ENCODE measurements at places on chromosomes 3 and 15. TPM values are rescaled to one million over a fixed set of nuclear protein-coding genes. Genes with fewer than 3 reads are reported as not detected.

Gene TJP1
- 167 TPM for total RNA-seq

DNA sequence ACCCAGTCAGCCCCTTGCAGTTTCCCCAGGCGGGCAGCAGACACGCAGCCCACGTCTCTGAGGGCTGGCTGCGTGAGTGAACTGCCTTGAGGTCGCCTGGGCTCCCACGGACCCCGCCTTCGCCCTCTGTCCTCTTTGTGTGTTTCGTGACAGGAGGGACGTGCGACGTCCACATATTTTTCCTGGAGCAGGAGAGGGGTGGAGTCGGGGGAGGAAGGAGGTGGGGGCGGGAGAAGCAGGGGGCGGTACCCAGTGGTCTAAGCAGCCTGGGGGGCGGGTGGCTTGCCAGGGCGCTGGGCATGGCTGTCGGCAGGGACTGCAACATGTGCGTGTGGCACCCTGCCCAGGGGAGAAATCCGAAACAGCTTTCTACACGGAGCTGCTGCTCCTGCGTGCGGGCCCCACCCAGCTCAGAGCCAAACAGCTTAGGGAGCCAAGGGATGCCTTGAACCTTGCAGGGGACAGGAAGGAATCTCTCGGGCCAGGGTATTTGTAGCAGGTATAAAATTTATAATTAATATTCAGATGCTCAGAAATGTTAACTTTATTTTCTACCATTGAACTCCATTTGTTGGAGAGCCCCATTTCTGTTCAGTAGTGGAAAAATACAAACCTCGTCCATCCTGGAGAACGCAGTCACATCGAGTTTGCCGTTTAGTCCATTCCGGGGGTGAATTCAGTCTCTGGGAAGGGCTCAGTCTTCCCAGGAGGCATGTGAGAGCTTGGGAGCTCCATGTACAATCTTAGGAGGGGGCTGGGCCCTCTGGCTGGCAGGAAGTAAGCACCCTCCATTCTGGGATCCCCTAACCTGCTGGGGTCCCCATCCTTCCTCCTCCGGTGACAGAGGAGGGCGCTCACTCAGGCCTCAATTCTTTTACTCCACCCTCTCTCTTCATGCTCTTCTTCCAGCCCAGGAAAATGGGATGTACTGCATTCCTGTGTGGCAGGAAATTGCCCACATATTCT, 79.1 kb upstream of the MEF2A start:
- peak; percentile 88 for DNase-seq

GRCh38 chr3:45105855-45106671, 40.1 kb downstream of the CDCP1 start:
- DNase-seq, result peak; percentile 47

Gene GOLGA6L10
- total RNA-seq, result 2.2 TPM

- DNase-seq, result no peak
Measured at GRCh38 chr15:82048811-82049210, 3.0 kb upstream of the MEX3B start.

Gene EXOSC7
- total RNA-seq, result 57.4 TPM

- peak; percentile 88 for DNase-seq
Measured at GRCh38 chr15:64894395-64895056, 17.2 kb upstream of the ANKDD1A start.

- DNase-seq, result no peak
Measured at GRCh38 chr3:27669591-27669990, 52.5 kb downstream of the EOMES start.

DNA sequence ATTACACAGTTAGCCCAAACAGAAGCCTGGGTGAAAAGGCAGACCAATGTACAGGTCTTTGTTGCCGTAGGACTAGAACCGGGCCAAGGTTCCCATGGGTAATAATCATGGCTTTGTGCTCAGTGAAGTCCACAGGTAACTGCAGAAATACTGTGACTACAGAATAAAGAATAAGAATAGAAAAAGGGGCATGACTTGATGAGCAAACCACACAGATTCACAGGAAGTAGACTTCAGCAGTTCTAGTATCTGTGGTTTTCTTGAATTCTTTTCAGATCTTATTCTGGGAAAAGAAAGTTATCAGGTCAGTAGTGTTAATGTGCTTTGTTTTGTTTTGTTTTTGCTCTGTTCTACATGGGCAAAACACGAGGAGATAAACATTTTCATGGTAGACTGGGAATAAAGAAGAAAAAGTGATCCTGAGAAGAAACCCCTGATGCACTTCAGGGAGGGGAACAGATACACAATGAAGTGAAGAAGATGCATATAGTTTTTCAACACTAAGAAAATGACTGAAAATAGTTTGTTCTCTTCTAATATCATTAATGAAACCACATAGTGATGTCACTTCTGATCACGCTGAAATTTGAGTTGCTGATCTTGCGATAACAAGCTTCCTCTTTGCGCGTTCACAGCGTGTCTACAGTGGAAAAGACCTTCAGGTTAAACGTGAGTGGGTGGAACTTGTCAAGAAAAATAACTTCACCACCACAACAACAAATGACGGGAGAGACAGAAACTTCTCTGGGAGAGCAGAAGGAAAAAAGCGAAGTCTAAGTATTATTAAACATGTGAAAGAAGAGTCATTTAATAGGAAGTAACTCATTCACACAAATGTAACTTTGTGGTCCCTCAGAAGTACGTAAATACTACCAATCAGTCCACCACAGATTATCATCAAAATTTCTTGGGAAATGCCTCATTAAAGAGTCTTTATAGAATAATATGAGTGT, 315.8 kb upstream of the SATB1 start:
- DNase-seq, result peak; percentile 54

DNA sequence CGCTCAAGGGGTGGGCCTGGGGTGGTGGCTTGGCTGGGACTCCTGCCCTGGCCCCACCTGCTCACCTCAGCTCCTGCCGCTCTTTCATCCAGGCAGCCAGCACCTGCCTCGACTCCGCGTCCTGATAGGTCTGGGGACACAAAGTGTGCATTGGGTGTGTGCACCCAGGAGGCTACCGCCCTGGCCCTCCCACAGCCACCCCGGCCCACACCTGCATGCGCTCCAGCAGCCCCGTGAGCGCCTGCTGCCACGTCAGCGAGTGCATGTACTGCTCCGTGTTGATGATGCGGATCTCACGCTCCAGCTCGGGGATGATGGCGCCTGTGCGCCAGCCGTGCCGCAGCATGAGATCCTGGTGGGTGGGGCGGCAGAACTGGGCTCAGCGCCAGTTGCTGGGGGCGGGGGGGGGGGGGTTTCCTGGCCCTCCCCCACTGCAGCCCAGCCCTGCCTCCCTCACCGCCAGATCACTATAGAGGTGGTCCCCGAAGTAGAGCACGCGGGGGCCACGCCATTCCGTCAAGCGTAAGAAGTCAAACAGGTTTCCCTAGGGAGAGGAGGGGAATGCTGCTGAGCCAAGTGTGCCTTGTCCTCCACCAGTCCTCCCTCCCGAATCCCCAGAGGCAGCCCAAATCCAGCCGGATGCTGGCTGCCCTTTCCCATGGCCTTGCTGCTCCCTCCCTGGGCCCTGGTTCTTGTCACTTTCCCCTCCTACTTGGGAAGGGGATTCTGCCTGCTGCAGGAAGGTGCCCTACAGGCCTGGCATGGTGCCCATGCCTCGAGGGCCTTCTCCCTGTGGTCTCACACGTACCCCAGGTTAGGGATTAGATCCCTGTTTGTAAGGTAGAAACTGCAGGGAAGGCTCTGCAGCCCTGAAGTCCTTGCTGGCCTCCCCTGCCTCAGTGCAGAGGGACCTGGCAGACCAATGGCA, 8.6 kb downstream of the NT5DC2 start:
- DNase-seq, result no peak

GRCh38 chr3:64360280-64360679, 135.0 kb upstream of the PRICKLE2 start:
- DNase-seq, result no peak

Gene SH3GL3
- total RNA-seq, result not detected

- no peak for DNase-seq
Measured at GRCh38 chr15:42082141-42082540, 12.2 kb downstream of the PLA2G4D start.

DNA sequence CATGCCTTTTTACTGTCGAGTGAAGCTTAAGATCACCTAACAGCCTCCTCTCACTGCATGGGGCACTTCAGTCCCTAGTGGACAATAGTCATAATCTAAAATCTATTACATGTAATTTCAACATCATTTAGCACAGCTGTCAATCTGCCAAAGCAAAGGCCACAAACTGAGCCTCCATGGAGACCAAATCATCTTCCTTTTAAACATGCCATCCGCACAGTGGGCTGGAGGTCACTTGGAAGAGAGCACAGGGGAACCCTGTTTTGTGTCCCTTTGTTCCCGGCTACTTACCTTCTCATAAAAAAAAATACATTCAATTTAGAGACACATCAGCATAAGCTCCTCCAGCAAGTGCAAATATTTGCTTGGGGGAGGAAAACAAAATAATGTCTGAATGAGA, 167.3 kb downstream of the SQOR start:
- DNase-seq, result no peak

GRCh38 chr3:156812521-156813335, 13.4 kb upstream of the LEKR1 start:
- DNase-seq, result peak; percentile 86

Gene DPPA4
- 1.8 TPM for total RNA-seq

Gene MYZAP
- total RNA-seq, result 20.9 TPM

DNA sequence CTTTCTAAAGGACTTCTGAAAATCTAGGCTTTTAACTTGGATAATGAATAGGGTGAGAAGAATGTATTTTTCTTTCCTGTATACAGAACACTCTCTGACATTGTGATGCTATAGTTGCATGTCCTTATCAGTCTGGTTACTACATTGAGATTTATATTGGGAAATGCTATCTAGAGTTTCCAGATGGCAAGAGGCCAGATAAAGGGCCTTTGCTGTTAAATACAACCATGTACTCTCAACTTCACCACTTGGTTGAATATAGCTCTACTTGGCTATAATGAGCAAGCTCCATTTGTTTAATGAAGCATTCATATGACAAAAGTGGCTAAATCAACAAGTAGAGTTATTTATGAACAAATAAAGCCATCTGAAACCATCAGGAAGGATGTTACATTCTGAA, 91.0 kb downstream of the IGSF11 start:
- DNase-seq, result peak; percentile 29

- DNase-seq, result peak; percentile 57
Measured at GRCh38 chr3:169432708-169433432, 230.6 kb downstream of the MECOM start.

GRCh38 chr3:47974974-47975470, 41.2 kb downstream of the MAP4 start:
- no peak for DNase-seq

- no peak for DNase-seq
Measured at GRCh38 chr3:69791919-69792399, 52.7 kb downstream of the MITF start.

GRCh38 chr15:27463525-27464088, 492.6 kb downstream of the GABRG3 start:
- DNase-seq, result no peak

- no peak for DNase-seq
Measured at GRCh38 chr15:99976811-99977271, 243.6 kb upstream of the LYSMD4 start.

DNA sequence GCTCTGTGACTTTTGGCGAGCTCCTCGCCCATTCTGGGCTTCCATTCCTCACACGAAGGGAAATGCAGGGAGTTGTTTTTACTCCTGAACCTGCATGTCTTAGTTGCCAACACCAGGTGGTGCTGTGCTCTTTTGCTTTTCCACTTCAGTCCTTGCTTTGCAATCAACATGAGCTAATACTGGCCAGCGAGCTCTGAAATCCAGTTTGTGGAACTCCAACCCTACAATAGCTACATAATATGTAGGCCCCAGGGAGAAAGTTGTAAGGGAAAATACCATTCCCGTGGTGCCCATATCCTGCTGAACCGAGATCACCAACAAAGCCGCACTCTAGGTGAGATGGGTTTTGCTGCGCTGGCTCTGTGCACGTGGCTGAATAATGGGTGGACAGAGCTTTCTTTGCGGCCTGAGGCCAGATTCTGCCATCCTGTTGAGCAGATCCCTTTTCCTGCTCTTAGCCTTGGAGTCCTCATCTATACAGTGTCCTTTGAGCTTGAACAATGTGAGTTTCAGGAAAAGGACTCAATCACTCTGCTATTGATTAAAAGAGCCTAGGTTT, 25.0 kb downstream of the LSM3 start:
- peak; percentile 65 for DNase-seq

DNA sequence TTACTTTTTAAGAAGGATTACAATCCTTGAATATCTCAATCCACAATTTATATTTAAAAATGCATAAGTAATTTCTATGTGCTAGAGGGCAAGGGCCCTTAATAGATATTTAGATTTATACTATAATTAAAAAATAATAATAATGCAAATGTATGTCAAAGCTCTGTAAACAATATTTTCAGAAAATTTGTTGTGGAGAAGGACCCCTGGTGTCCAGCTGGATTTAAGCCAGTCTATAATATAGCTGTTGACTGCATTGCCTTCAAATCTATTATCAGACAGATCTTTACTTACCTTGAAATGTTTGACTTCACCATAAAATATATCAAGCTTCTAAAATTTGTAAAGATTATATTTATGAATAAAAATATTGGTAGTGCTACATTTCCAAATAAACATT, 65.6 kb downstream of the ZBTB20 start:
- no peak for DNase-seq

DNA sequence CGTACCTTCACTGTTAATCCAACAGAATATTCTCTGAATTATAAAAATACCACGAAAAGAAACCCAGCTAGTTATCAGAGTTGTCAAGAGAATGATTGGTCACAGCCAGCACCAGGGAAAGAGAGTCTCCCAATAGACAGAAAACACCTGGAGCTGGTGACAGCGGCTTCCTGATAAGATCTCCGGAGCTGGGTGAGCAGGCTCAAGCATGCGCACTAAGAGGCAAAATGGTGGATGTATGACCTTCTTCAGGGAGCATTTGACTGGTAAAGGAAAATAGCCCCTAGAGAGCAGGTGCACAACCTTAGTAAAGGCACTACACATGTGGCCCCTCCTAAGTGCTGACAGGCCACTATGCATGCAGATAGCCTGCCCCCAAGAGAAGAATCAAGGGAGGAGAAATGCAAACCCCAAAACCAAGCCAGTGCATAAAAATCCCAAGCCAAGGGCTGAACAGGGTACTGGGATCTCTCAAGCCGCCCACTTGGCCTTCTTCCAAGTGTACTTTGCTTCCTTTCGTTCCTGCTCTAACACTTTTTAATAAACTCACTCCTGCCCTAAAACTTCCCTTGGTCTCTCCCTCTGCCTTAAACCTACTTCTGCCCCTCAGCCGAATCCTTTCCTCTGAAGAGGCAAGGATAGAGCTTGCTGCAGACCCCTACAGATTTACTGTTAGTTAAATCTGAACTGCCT, 93.2 kb downstream of the UACA start:
- peak; percentile 49 for DNase-seq

Gene GCSAM
- total RNA-seq, result 2.3 TPM

- no peak for DNase-seq
Measured at GRCh38 chr3:62718011-62718410, 157.2 kb downstream of the CADPS start.

DNA sequence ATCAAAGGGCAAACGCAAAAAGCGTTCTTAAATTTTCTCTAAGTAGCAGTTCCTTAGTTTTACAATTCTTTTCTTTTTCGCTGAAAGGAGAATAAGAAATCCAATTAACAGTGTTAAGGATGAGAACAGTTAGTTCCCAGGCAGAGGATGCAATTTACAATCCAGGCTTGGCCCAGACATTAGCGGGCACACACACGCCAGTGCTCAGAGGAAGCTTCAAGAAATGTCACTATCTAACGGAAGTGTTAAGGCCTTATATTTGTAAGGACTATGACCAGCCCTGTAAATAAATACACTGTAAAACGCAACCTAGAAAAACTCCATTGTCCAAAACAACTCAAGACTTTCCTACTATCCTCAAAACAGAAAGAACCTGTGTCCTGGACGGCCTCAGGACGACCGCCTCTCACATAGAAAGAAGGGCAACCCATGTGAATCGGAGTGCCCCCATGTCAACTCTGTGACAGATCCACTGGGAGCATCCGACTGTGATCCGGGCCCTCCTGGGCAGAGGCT, 1.3 kb downstream of the ACAP2 start:
- no peak for DNase-seq

GRCh38 chr3:127170814-127171213, 22.1 kb upstream of the PRR23E start:
- no peak for DNase-seq

Measured in stomach (tissue), 19 donors.